ENCODE measurements at places on chromosomes 2 and 18.

DNA sequence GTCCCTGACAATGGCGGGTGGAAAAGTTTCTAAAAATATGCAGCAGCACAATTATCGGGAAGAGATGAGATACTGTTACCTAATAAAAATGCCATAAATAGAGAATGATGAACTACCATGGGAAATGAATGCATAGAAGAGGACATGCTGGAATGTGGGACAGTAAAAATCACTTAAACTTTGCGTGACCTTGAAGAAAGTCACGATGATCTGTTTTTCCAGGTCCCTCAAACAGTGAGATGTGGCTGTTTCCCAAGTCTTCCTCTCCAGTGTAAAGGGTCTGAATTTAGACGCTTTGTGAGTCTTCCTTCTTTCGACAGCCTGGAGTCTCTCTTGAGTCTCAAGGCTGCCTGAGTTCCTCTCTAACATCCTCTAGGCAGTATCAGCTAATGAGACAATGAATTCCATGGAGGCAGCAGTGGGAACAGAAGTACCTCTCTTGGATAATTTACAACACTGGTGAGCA lies 1.4 kb downstream of the CLUL1 start:
- DNase-seq: no peak

DNA sequence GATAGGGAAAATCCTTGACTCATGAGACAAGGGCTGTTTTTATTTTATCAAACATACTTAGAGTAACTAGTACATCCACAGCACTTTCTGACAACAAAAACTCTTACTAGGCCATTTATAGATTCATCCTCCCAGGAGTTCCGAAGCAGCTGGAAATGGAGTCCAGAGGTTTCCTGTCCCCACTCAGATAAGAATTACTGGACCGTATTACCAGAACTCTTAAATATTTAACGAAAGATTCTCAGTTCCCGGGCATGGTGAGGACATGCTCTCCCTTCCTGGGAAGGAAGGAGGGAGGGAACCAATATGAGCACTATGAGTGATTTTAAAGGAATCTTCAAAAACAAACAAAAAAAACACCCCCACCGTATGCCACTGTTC lies 41.2 kb downstream of the AKAIN1 start:
- DNase-seq: no peak

DNA sequence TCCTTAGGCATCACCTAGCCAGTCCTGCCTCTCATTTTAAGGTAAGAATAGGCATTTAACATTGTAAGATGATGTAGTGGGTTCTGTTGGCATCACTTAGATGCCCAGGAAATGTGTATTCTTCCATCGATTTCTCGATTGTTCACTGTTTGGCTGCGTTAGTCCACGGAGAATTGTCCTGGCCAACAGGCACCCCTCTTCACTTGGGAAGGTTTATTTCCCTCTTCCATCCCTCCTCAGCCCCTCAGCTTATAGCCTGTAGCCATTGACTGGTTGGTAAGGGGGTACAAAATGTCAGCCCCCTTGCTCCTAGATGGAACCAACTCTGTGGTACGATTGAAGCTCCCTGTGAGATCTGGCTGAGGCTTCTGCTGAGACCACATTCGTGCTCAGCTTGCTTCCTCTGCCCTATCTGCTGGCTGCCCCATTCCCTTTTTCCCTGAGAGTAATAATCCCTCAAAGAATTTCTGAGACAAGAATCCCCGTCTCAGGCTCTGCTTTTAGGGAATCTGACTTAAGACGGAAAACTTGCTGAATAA lies 43.4 kb downstream of the PLEKHA3 start:
- DNase-seq: no peak

GRCh38 chr2:205709319-205709718 lies 27.0 kb downstream of the NRP2 start:
- no peak for DNase-seq
